Activated CD8-positive, alpha-beta memory T cell treated with anti-CD3 and anti-CD28 coated beads, Interleukin-2, amount 10 ng/mL, durations not matched to agents 7 days and 5 days (primary cell): ENCODE measurements at places on chromosomes 16 and 17. TPM values are rescaled to one million over a fixed set of nuclear protein-coding genes. Genes with fewer than 3 reads are reported as not detected.

DNA sequence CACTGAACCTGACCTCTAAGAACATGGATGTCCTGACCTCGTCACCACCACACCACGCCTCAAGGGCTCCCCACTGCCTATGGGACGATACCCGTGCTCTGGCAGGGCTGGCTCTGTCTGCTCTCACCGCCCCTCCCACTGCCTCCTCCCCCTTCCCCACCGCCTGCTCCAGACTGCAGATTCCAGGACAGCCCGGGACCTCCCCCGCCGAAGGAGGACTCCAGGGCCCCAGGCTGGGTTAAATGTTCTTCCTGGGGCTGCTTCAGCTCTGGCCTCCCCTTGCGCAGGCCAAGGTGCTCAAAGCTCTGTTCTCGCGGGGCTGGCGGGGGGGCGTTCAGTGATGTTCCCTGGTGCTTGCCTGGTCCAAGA lies 3.1 kb downstream of the NPW start:
- peak; percentile 49 for DNase-seq

DNA sequence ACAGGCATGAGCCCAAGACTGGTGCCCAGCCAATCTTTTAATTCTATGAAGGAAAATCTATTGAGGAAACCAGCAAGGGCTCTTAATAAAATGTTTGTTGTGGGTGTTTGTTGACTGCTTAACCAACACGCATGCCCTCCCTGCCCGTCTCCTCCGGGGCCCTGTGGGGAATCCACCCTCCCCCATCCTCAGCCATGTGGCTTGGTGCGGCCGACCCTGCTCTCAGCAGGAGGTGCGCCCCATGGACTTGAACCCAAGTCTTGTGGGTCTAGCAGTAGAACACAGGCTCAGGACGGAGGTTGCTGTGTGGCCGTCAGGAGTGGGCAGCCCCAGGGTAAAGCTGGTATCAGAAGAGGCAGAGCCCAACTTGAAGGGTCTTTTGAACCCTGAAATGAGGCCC lies 45.1 kb upstream of the MLYCD start:
- DNase-seq: no peak

GRCh38 chr17:7080456-7081041 lies 498 bp upstream of the CLEC10A start:
- DNase-seq: no peak

- DNase-seq: no peak
Observed at GRCh38 chr17:10384175-10384574, 11.4 kb upstream of the MYH13 start.

DNA sequence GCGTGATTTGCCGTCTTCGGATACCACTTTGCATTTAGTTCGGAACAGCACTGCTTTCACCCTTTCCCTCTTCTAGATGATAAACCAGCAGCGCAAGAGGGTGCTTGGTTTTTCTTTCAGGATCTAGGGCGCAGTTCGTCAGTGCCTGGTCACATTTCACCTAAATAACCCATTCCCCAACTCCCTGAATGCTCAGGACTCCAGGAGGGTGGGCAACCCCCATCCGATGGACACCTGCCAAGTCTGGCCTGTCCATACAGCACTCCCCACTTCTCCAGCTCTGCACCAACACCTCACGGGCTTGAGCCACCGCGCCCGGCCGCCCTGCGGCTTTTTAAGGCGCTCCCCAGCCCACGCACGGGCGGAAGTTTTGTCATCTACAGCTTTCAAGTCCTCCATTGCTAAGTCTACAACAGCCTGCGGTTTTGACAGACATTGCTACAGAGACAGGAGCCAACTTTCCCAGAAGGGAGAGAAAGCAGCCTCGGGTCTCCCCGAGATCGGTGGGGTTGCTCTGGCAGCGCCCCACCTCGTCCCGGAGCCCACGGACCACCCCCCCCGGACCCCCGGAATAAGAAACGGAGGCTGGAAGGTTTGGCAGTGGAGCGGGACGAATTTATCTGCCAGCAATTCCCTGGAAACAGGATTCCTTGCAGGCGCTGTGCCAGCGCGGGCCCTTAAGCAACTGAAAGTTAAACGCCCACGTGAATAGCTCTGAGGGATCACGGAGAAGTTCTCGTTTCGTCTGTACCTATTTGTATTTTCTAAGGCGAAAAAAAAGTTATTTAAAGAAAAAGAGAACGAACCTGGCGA lies 38.6 kb upstream of the SLFN13 start:
- peak; percentile 83 for DNase-seq

GRCh38 chr17:38562215-38562569 lies 43.6 kb downstream of the SRCIN1 start:
- no peak for DNase-seq

DNA sequence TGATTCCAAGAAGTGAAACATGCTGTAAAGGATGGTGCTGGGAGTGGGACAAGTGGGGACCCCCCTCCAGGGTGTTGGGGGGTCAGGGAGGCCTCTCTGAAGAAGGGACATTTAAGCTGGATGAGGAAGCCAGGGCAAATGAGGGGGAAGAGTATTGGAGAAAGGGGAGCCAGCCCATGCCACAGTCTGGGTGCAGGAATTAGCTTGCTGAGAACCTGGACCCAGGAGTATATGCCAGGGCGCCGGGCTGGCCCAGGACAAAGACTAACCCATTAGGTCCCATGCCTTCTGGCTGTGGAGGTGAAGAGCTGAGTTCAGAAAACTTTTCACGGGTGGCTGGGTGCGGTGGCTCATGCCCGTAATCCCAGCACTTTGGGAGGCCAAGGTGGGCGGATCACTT lies 45.6 kb upstream of the PIK3R6 start:
- DNase-seq: no peak

- DNase-seq: no peak
Observed at GRCh38 chr17:28573040-28573380, 1.7 kb upstream of the PIGS start.

DNA sequence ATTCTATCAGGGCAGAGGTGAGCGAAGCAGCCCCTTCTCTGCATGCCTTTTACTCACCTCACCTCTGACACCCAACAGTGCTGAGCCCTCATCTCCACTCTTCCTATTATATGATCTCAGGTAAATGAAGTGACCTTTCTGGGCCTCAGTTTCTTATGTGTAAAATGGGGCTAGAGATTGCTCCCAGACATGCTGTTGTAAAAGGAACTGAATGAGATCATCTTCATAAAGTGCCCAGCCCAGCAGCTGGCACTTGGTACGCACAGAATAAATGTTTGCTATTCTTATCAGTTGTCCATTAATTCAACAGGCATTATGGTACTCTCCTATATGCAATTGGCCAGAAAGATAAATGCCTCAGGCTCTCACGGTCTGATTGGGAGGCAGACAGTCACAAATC lies 4.5 kb upstream of the GALK1 start:
- no peak for DNase-seq

- peak; percentile 75 for DNase-seq
Observed at GRCh38 chr17:60139438-60140285, 10.1 kb upstream of the CA4 start.

DNA sequence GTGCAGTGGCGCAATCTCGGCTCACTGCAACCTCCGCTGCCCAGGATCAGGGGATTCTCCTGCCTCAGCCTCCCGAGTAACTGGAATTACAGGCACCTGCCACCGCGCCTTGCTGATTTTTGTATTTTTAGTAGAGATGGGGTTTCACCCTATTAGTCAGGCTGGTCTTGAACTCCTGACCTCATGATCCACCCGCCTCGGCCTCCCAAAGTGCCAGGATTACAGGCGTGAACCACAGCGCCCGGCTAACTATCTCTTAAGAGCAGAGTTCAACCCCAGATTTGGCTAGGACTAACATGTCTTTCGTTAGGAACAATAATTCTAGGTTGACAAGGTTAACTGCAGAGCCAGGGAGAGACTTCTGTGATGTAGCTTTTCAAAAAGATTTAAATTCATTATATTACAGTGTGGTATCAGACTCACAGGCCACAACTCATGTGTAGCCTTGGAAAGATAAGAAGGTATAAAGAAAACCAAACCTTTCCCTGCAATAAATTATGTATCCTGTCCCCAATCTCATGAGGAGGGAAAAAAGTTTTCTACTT lies 4.3 kb downstream of the CHTF8 start:
- no peak for DNase-seq

DNA sequence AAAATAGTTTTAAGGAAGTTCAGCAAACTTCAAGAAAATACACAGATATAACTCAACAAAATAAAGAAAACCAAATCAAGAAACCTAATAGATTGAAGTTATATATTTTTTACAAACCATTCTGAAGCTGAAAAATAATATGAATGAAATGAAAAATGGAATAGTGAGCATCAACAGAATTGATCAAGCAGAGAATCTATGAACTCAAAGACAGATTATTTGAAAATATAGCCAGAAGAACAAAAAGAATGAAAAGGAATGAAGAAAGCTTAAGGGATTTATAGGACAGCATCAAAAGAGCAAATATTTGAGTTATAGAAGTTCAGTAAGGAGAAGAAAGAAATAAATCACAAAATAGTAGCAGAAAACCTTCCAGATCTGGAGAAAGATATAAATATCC lies 37.8 kb downstream of the CDR2 start:
- no peak for DNase-seq

LLGL2 gene
- total RNA-seq: 15.7 TPM

DNAI2 gene
- 1.3 TPM for total RNA-seq

FBXO31 gene
- total RNA-seq: 38.8 TPM

FOXC2 gene
- not detected for total RNA-seq

AXIN2 gene
- 0.75 TPM for total RNA-seq

TM4SF5 gene
- total RNA-seq: not detected

FNDC8 gene
- not detected for total RNA-seq

TPSD1 gene
- total RNA-seq: not detected

FOXO3B gene
- 2.6 TPM for total RNA-seq

METRN gene
- total RNA-seq: 9.8 TPM

ALOXE3 gene
- not detected for total RNA-seq

TSPAN10 gene
- total RNA-seq: 0.23 TPM
